ENCODE measurements at places on chromosomes 2 and 18.

GRCh38 chr2:72824224-72824842 lies 1.5 kb downstream of the EXOC6B start:
- DNase-seq: no peak

DNA sequence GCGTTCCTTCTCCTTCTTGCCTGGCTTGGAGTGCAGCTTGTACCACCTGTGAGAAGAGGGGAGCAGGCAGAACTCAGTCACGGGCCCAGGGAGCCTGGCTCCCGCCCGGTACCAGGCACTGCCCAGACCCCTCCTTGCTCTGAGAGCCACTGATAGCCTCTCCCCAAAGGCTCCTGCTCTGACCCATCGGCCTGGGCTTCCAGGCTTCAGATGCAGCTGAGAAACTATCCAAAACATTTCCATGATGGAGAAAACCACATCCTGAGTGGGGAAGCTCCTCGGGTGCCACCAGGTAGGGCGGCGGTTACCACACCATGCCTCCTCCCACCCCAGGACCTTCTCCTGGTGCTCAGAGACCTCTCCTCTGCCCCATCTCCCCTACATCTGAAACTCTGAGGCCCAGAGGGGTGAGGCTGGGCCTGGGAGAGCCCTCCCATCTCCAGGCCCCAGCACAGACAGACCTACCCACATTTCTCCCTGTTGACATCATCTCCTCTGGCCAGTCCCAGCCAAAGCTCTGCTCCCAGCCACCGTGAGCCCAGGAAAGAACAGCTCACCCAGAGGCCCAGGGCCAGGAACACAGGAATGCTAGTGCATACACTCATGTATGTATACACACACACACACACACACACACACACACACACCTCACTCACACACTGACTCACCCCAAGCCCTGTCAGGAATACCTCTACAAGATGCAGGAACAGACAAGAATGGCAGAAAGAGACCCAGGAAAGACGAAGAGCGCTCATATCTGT lies 17.9 kb upstream of the SFXN5 start:
- no peak for DNase-seq

DNA sequence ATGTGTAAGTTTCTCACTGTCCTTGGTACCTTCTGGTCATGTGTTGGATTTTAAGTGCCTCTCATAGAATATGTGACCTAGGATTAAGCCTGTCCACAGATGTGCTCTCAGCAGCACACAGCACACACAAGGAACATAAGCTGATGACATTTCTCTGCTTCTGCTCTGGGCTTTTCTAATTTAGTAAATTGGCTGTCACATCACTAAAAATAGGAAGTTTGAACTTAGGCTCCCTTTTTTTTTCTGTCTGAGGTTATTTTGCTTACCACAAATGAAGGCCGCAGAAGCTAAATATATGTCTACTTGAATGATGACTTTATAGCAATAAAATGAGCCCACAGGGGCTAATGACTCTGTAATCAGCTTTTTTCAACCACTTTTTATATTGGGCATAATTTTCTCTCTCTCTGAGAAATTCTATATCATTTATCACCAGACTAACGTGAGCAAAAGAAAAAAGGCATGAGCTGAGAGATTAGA lies 150.2 kb upstream of the KLHL14 start:
- DNase-seq: no peak

DNA sequence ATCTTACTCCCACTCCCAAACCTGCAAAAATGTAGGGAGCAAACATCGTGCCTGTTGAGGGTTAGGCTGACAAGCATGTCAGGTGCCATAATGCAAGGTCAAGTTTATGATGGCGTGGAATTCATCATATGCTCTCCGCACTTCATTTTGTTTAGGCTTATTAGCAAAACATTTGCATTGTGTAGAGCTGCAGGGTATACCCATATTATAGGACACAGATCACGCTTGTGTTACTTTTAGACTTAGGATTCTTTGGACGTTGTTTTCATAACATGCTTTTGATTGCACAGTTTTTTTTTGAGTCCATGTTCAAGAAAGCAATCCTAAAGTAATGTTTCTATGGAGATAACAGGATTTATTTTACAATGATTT lies 22.9 kb downstream of the MBP start:
- DNase-seq: no peak

- DNase-seq: no peak
Measured at GRCh38 chr2:239425631-239426030, 24.8 kb upstream of the HDAC4 start.

DNA sequence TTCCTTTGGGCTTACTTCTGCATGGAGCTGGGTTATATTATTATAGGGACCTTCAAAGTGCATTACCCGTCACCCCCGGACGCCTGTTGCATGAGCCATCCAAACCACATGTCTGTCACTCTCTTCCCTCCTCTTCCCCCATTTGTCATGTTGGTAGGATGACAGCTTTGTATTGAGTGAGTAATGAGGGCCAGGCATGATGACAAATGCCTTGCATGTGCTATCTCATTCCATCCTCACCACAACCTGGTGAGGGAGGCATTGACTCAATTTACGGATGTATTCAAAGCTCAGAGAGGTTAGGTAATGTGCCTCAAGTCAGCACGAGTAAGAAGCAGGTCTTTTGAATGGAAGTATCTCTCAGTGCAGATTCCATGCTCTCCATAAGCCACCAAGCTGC lies 510.5 kb upstream of the TNP1 start:
- no peak for DNase-seq

- DNase-seq: no peak
Measured at GRCh38 chr2:18987592-18988073, 370.8 kb downstream of the OSR1 start.

- DNase-seq: no peak
Measured at GRCh38 chr2:176380341-176380740, 111.1 kb downstream of the MTX2 start.

DNA sequence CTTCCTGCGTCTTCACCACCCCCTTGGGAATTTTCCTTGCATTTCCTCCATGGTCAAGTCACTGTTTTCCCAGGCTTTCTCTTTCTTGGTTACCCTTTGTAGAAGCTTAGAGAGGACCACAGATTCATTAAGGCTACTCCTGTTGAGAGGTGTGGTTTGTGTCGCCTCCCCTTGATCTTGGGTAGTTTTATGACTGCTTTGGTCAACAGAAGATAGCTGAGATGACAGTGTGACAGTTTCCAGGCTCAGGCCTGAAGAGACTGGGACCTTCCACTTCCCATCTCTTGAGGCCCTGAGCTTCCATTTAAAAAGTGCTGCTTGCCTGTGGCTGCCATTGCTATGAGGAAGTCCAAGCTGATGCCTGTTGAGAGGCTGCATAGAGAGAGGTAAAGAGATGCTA lies 5.4 kb downstream of the ACOXL start:
- DNase-seq: no peak
